ENCODE measurements at places on chromosomes 5 and 9.

DNA sequence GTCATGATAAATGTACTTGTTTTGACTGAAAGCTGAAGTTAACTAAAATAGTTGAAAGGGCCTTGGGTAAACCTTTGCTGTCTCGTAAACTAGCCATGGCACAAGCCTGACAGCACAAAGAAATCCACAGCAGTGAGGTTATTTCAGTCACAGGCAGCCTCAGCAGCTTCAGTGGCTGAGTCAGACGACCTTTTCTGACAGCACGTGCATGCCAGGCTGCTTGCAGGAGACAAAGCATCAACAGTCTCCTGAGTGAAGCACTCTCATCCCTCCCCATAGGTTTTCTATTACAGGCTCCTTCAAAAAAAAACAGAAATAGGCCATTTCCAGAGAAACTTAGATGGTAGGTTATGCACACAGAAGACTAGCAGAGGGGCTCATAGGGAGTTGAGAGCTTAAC, 34.6 kb downstream of the OXCT1 start:
- DNase-seq: peak; percentile 36

- no peak for DNase-seq
These were observed 35.1 kb downstream of the EXOSC2 start for GRCh38 chr9:130728721-130729120.

DNA sequence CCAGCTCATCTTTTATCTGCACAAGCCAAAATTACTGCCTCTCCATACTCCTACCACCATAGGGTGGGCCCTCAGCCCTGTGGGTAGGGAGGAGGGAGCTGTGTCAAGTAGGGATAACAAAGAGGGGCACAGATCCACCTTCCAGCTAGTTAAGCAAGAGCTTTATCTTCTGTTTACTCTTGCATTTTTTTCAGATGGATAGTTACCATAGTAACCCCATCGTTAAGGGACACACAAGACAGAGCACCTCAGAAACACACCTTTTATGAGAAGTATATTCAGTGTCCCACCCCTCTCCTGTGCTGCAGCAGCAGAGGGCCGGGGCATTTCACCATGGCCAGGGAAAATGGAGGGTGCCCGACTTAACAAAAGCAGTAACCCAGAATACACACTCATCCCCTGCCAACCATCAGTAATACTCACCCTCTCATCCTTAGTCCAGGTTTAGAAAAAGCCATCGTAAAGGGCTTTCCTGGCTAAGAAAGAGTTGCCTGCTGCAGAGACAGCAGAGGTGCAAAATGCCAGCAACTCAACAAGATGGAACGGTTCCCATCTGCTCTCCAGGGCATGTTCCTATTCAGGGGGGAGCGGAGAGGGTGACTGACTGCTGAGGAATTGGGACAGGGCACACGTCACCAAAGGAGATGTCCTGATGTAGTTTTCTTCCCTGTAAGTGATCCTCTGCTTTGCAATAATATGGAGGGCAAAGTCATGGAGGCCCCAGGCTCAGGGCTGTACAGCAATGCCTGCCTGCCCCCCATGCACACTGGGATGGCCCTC, 25.1 kb downstream of the MACROH2A1 start:
- DNase-seq: no peak

DNA sequence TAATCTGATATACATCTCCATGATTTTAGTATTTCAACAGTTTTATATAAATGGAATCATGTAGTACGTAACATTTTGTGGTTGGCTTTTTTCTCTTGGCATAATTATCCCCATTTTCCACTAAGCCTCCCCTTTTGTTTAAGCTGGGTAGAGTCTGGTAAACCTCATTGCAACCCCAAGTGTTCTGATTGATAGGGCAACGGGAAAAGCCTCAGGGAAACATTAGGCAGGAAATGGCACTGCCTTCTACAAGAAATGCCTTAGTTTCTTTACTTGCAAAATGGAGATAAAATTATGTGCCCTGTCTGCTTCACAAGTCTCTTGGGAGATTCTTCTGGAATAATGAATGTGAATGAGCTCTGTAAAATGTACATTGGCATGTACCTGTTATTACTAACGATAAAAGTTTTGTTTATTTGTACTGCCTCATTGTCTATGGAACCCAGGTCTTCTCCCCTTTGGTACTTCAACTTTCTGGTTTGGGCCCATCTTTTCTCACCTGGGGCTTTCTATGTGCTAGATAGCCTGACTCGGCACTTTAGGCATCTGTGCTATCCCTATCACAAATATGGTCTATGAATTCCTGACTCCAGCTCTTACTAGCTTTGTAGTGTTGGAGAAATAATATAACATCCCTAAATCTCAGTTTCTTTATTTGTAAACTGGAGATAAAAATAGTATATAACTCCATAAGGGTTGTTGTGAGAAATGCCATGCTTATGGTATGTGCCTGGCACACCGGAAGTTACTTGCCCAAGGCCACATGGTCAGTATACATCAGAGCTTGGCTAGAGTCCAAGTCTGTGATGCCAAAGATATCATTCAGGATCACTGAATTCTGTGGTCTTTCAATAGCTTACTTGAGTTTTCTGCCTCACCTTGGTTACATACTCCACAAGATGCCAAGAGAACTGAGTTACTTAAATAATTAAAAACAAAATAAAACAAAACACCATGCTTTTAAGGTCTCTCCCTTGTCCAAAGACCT, 48.2 kb upstream of the ZNF169 start:
- DNase-seq: no peak

- no peak for DNase-seq
These were observed 35.7 kb upstream of the ORM1 start for GRCh38 chr9:114287001-114287762.

GRCh38 chr9:107226421-107226820, 56.7 kb upstream of the RAD23B start:
- DNase-seq: no peak

- DNase-seq: peak; percentile 21
These were observed 779 bp upstream of the CTNNA1 start for GRCh38 chr5:138752341-138752950.

GRCh38 chr9:101628173-101628572, 33.4 kb upstream of the PPP3R2 start:
- DNase-seq: no peak

- peak; percentile 28 for DNase-seq
These were observed 178.7 kb upstream of the FBXL17 start for GRCh38 chr5:108560581-108560980.

DNA sequence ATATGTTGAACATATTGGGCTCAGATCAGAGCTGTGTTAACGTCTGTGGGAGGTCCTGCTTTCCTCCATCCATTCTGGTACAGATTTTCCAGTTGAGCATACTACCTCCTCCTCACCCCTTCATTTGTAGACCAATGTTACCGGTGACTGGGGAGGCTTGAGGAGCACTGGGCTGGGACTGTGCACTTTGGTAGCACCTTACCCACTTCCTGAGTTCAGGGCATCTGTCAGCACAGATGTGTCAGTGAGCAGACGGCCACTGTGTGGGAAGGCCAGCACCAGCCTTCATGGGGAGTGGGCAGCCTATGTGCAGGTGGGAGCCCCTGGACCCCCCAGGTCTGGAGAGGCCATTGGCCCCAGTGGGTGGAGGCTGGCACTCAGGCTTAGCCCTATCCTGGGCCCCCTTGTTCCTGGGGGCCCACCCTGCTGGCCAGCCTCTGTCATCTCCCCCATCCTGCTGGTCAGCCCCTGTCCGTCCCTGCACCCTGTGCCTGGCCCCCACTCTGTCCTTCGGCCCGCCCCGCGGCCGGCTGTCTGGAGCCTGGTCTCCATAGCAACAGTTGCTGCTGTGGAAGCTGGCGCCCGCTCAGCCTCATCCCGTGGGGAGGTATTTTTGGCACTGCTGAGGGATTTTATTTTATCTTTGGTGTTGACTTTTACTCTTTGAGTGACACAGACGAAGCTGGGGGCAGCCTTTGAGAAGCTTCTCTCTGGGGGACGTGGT, 21.3 kb downstream of the WNK2 start:
- peak; percentile 80 for DNase-seq

GRCh38 chr5:127863610-127864395, 160.6 kb downstream of the CCDC192 start:
- no peak for DNase-seq

DNA sequence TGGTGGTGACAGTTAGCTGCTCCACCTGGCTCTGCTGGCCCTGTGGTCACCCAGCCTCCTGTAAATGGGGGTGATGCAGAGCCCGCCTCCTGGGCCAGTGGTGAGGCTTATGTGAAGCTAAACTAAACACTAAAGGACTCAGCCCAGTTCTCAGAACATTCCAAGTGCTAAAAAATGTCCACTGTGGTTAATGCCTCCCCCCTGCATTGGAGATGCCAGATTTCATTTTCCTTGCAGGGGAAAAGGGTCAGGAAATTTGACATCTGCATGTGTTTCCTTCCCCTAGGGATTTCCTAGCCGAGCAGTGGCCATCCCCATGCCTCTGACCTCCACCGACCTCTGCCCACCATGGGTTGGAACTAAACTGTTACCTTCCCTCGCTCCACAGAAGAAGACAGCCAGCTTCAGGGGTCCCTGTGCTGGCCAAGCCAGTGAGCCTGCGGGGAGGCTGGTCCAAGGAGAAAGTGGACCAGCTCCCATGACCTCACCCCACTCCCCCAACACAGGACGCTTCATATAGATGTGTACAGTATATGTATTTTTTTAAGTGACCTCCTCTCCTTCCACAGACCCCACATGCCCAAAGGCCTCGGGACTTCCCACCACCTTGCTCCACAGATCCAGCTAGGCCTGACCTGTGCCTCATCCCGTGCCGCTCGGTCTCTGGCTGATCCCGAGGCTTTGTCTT, 13.0 kb downstream of the CD74 start:
- no peak for DNase-seq

DNA sequence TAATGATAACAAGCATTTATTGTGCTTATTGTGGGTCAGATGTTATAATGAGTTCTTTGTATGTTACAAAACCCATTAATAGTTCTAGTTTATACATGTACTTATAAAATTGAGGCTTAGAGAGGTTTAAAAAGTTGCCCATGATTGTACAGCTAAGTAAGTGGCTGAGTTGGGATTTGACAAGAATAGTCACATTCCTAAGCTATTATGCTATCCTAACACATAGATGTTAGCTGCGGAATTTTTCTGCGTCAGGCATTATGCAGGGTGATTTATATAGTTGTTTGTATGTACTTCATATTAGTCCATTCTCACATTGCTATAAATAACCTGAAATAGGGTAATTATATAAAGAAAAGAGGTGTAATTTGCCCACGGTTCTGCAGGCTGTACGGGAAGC, 12.5 kb downstream of the COMMD10 start:
- no peak for DNase-seq

DNA sequence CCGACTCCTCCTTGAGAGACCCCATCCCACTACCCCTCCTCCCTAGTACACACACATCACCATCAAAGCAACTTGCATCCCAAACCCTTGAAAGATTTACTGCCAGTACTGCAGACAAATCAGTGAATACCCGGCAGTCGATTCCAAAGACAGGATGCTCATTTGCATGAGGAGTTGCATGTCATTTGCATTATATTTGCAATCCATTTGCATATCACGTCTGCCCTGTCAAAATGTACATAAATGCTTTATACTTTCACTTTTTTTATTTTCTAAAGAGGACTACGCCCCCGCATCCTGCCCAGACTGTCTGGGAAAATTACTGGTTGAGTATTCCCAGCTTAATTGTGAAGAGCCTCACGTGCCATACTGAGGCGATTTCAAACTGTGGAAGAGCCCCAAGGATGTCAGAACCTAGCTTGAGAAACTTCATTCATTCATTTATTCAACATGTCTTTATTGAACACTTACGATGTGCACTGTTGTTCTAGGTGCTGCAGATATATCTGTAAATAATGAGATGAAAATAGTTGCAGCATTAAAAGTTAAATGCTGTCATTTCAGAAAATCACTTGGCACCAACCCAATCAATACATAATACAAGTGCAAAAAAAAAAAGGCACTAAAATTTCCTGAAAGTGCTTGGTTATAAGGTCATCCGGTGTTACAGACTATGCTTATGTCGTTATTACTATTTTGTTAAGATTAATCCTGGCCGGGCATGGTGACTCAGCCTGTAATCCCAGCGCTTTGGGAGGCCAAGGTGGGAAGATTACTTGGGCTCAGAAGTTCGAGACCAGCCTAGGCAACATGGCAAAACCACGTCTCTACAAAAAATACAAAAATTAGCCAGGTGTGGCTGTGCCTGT, 17.2 kb upstream of the SIL1 start:
- no peak for DNase-seq

DNA sequence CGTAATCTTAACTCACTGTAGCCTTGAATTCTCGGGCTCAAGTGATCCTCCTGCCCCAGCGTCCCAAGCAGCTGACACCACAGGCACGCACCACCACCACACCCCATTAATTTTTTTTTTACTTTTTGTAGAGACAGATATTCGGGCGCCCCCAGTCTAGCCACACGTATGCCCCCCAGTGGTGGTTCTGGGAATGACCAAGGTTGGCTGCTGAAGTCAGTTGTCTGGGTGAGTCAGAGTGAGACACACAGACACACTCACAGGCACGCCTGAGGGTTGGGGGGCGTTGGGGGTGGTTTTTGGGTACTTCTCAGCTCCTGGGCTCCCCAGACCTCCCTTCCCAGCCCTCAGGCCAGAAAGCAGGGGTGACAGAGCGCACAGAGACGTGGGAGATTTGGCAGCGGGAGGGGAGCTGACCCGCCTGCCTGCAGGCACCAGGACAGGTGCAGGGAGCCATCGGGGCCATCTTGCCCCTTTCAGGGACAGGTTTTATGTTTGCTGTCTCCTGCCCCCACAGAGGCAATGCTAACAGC, 4.2 kb upstream of the ENTPD8 start:
- DNase-seq: peak; percentile 77
